ENCODE measurements at places on chromosomes 4 and X. TPM values are rescaled to one million over a fixed set of nuclear protein-coding genes. Genes with fewer than 3 reads are reported as not detected.

- H3K4me1 ChIP-seq = no peaks in the 10 kb centered on the region
- no peak overlapping the region for H3K27ac ChIP-seq
- H3K27me3 ChIP-seq = no peaks in the 10 kb centered on the region
- DNase-seq = no peak
- H3K36me3 ChIP-seq = no peaks in the 10 kb centered on the region
- H3K4me3 ChIP-seq = no peak overlapping the region
These were observed 60.7 kb downstream of the CLNK start for GRCh38 chr4:10623862-10624261.

DNA sequence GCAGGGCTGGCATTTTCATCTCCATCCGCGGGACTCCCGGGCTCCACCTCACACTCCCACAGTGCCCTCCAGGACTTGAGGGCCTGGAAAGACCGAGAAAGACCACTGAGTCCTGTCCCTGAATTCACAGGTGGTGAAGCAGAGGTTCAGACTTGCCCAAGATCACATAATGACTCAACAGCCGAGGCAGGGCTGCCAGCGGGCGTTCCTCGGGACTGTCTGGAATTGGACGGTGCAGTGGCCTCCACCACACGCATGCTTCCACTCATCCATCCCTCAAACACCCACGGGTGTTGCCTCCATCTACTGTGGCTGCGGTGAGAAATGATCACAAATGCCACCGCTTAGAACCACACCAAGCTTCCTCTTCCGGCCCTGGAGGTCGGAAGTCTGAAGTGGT lies 6.9 kb upstream of the ADRA2C start:
- no peak overlapping the region for H3K4me3 ChIP-seq
- H3K36me3 ChIP-seq = no peaks in the 10 kb centered on the region
- no peak overlapping the region for H3K27ac ChIP-seq
- DNase-seq = no peak
- H3K4me1 ChIP-seq = no peaks in the 10 kb centered on the region

- no peak for DNase-seq
- no peaks in the 10 kb centered on the region for H3K27me3 ChIP-seq
- H3K27ac ChIP-seq = no peak overlapping the region
These were observed 53.8 kb upstream of the TBC1D14 start for GRCh38 chr4:6855692-6856297.

BTK gene
- total RNA-seq = 1.2 TPM

DNA sequence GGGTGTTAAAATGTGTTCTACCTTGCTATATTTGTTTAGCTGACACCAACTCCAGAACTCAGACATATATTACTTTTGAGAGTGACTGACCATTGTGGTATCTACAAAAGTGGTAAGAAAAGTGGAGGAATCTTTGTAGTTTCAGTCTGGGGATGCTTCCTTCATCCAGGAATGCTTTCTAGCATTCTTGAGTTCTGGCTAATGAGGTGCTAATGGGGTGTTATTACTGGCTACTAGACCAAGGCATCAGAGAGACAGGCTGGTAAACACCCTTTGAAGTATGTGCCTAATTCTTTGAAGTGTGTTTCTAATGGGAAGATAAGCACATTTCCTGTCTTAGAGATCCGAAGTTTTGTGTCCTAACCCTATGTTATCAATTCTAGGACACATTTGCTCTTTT lies 310.4 kb downstream of the SPRY1 start:
- no peak for DNase-seq
- no peak overlapping the region for H3K4me3 ChIP-seq
- no peak overlapping the region for H3K27ac ChIP-seq
